ENCODE measurements at places on chromosomes 1 and 21. TPM values are rescaled to one million over a fixed set of nuclear protein-coding genes. Genes with fewer than 3 reads are reported as not detected.

The MMP23B gene
- total RNA-seq: not detected

The NID1 gene
- total RNA-seq: 10.8 TPM

The CHD5 gene
- total RNA-seq: 0.07 TPM

The TIPRL gene
- total RNA-seq: 50.2 TPM

The DSTYK gene
- total RNA-seq: 8.0 TPM

The WNT2B gene
- 12.0 TPM for total RNA-seq

The THEM5 gene
- total RNA-seq: not detected
